ENCODE measurements at places on chromosomes 2 and 18. TPM values are rescaled to one million over a fixed set of nuclear protein-coding genes. Genes with fewer than 3 reads are reported as not detected.

Gene MATN3
- 2.1 TPM for total RNA-seq

Gene ZNF24
- total RNA-seq = 61.4 TPM

Gene ZSWIM2
- total RNA-seq = not detected

Gene KCNJ3
- total RNA-seq = 1.4 TPM

Gene CHRNG
- total RNA-seq = not detected

DNA sequence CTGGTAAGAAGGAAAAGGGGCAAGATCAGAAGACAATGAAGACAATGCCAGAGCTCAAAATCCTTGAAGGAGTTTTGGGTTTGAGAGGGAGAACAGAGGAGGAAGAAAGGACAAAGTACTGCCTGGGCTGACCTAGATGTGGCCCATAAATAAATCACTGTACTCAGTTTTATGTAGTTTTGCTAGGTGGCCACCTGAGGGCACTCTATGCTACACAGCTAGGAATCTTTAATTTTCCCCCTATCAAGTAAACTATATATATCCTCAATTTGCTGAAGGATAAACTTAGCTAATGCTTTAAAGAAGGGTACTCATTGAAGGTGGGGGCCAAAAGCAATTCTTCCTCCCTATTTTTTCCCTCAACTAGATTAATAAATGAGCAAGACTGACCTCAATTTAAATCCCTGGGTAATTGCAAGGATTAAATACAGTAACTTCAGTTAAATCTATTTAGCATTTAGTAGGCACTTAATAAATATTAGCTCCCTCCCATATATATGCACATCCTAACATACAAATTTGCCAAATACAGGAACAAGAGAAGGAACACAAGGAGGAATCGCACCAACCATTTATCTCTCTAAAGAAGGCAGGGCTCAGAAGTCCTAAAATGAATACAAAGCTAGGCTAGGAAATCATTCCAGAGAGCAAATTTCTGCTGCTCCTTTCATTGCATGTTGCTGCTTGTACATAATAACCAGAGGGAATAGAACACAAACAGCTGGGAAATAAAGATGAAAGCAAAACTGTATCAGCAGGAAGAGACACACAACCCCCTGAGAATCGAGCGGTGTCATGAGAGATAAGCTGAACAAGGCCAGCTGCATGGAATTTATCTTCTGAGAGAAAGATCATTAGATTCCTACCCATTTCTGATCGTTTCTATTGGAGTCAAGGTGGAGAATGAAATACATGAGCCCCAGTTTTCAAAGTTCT is 540.1 kb downstream of the NRXN1 start:
- DNase-seq = no peak

- DNase-seq = no peak
Observed at GRCh38 chr2:129165006-129165405, 814.5 kb upstream of the RAB6C start.

GRCh38 chr2:8049851-8050571 is 631.8 kb upstream of the ID2 start:
- no peak for DNase-seq

GRCh38 chr2:38045811-38046210 is 30.1 kb downstream of the CYP1B1 start:
- DNase-seq = no peak

GRCh38 chr2:224849264-224849663 is 133.1 kb upstream of the CCDC195 start:
- DNase-seq = no peak

DNA sequence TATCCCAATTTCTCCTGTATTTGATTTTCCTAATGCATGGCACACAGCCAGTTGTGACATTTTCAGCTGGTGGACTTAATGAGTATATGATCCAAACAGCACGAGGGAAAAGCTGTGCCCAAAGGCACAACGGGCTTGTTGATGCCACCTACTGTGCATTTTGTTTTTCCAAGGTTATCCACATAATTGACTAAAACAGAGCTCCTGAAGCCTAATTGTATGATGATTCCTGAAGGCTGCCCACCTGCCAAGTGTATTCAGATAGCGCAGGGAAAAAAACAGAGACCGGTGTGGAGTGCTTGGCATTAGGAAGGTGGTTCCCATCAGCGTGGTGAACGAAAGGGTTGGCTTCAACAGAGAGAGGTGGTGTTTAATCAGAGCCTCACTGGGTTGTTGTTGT is 14.9 kb downstream of the RBMS1 start:
- DNase-seq = no peak

GRCh38 chr18:23585007-23585871 is 1.1 kb downstream of the NPC1 start:
- no peak for DNase-seq

DNA sequence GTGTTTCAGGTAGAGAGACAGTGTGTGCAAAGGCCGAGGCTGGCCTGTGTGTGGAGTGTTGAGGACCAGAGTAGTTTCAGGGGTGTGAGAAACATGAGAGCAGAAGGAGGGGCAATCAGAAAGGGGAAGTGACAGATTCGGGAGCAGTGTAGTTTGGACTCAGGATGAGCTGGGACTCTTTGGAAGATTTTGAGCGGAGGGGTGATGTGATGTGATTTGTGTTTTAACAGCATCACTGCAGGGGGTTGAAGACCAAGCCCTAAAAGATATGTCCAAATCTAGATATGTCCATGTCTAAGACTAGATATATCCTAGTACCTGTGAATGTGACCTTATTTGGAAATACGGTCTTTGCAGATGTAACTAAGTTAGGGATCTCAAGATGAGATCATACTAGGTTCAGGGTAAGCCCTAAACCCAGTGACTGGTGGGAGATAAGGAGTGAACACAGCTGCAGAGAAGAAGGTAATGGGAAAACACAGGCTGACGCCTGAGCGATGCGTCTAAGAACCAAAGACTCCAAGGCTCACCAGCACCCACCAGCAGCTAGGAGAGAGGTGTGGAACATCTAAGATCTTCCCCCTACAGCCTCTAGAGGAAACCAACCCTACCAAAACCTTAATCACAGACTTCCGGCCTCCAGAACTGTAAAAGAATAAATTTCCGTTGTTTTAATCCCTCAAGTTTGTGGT is 38.5 kb upstream of the MYO3B start:
- DNase-seq = no peak

DNA sequence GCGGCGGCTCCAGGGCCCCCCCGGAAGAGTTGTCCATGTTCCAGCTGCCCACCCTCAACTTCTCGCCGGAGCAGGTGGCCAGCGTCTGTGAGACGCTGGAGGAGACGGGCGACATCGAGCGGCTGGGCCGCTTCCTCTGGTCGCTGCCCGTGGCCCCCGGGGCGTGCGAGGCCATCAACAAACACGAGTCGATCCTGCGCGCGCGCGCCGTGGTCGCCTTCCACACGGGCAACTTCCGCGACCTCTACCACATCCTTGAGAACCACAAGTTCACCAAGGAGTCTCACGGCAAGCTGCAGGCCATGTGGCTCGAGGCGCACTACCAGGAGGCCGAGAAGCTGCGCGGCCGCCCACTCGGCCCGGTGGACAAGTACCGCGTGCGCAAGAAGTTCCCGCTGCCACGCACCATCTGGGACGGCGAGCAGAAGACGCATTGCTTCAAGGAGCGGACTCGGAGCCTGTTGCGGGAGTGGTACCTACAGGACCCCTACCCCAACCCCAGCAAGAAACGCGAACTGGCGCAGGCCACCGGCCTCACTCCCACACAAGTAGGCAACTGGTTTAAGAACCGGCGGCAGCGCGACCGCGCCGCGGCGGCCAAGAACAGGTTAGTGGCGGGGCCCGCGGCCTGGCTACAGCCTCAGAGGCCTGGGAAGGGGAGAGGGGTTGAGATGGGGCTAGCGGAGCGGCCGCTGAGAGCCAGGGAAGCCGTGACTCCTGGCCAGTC is 965 bp downstream of the SIX3 start:
- no peak for DNase-seq

DNA sequence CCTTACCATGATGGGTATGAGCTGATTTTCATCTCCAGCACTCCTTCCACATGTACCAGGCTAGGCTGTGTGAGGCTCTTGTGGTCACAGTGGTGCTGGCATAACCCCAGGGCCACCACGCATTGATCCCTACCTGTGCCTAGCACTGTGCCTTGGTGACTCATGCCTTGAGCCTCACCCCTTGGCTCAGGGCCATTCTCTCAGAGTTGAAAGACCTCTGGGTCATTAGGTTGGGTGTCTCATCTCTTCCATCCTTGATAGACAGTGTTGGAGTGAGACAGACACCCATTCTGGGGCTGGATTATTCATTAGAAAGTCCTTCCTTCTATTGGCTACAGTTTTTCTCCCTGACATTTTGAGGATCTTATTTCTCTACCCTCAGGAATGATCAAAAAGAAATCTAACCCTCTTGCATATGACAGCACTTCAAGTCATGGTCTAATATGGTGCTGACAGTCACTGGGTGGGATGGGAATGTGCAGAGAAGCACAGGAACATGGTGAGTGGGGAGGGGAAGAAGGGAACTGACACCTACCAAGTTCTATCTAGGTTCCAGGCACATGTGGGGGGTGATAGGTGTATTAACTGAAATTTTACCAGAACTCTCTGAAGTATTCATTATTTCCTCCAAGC is 41.3 kb downstream of the DYSF start:
- DNase-seq = no peak

All from mesothelial cell of epicardium (in vitro differentiated cells).